ENCODE measurements at places on chromosomes 6 and 20.

- H3K36me3 ChIP-seq = no peaks in the 10 kb centered on the region
- no peak overlapping the region for H3K4me3 ChIP-seq
- no peaks in the 10 kb centered on the region for H3K27me3 ChIP-seq
- H3K27ac ChIP-seq = no peak overlapping the region
Observed at GRCh38 chr6:37952027-37952426, 132.5 kb downstream of the ZFAND3 start.

DNA sequence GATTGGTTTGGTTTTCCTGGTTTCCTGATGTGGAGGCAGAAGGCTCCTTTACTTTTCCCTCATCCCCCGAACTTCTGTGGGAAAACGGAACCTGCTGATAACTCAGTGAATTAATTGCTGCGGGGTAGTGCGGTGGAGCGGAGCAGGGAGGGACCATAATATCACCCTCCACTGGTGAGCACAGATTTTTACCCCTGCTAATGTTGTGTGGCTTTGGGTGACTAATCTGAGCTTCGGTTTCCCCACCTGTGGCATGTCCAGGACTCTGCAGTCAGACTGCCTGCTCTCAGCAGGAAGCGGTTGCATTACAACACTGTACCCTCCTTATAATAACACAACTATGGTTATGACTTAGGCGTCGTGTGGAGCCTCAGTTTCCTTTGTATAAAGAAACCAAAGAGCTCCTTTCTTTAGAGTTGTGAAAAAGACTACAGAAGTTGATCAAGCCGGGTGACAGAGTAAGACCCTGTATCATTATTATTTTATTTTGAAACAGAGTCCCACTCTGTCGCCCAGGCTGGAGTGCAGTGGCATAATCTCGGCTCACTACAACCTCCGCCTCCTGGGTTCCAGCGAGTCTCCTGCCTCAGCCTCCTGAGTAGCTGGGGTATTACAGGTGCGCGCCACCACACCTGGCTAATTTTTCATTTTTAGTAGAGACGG lies 2.2 kb upstream of the ID1 start:
- H3K27ac ChIP-seq = peak overlapping the region; percentile 67
- H3K4me1 ChIP-seq = peaks cover 32% of the 10 kb centered on the region
- peak overlapping the region; percentile 68 for H3K4me3 ChIP-seq
- H3K27me3 ChIP-seq = peaks cover 31% of the 10 kb centered on the region

DNA sequence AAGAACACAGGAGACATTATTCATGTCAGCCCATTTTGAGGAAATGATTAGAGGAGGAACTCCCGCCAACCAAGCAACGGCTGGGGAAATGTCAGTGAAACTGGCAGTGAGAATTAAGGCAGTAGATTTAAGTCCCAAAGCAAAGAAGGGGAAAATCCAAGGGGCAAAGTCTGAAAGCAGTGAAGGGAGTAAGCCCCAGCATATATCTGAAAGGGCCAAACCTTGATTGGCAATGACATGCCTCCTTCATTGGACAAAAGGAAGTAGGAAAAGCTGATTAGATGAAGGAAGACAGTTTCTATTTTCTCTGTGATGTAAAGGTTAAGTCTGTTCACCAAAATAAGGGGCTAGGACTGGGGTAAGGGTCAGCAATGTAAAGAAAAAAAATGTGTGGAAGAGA lies 190.3 kb downstream of the RNF144B start:
- H3K4me3 ChIP-seq = no peak overlapping the region
- no peak for DNase-seq
- H3K36me3 ChIP-seq = no peaks in the 10 kb centered on the region
- H3K4me1 ChIP-seq = no peaks in the 10 kb centered on the region

DNA sequence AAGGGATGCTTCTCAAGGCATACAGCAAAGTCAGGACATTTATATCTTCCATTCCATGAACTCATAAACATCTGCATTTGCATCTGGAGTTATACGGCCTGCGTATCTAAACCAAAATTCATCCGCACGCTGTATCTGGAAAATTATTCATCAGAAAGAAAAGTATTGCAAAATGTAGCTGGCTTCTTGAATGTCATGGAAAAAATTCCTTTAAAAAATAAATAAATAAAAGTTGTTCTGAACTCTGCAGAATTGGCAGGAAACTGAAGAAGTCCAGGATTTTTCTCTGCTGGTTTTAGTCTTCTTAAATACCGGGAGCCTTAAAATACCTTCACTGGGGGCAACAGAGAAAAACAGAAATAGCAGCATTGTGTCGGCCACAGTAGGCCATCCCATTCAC lies 23.7 kb upstream of the FOXF2 start:
- no peak overlapping the region for H3K4me3 ChIP-seq
- H3K27ac ChIP-seq = no peak overlapping the region
- no peak for DNase-seq
- H3K36me3 ChIP-seq = peaks cover 15% of the 10 kb centered on the region
- H3K4me1 ChIP-seq = no peaks in the 10 kb centered on the region
- H3K27me3 ChIP-seq = peaks cover 4% of the 10 kb centered on the region

DNA sequence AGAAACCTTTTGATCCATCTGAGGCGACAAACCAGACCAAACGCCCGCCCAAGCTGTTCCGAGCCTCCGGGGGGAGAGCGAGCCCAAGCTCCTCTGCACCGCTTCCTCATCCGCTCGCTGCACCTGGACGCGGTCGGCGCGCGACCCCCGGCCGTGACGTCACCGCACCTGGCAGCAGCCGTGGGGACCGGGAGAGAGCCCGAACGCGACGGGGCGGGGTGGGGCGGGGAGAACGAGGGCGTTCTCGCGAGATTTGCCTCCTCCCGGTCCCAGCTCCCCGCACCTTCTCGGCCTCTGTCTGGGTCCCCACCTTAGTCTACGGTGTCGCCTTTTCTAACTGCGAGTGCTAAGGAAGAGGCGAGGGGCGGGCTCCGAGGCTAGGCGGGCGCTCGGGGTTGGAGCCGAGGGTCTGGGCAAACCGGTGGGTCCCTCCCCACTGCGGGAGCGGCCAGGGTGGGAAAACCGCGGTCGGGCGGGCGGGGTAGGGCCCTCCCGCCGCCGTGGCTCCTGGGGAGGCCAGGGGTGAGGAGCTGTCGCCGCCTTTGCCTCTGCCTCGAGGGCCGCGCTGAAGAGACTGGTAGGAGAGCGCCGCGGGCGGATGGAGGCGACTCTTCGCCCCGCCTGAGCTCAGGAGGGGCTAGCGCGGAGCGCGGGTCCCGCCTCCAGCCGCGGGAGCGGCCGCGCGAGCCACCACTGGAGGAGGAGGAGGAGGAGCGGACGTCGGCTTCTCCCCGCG lies at the start of gene CD2AP:
TSS of gene CD2AP (plus strand) at position 293 of the 736 bp plus-strand sequence. CDS start 456 bp downstream, outside the sequence.
- peak within 1 kb of the TSS; percentile 97 for H3K4me3 ChIP-seq
- H3K4me1 ChIP-seq = peaks cover 9% of the 10 kb centered on the region
- peak within 1 kb of the TSS; percentile 86 for H3K27ac ChIP-seq
- no peaks in the 10 kb centered on the region for H3K36me3 ChIP-seq

- no peak overlapping the region for H3K27ac ChIP-seq
- H3K36me3 ChIP-seq = no peaks in the 10 kb centered on the region
- no peaks in the 10 kb centered on the region for H3K27me3 ChIP-seq
- no peaks in the 10 kb centered on the region for H3K4me1 ChIP-seq
- H3K4me3 ChIP-seq = no peak overlapping the region
- DNase-seq = no peak
Observed at GRCh38 chr20:13085275-13085674, 76.5 kb downstream of the SPTLC3 start.

GRCh38 chr6:100479179-100480035 lies 14.7 kb upstream of the SIM1 start:
- H3K36me3 ChIP-seq = no peaks in the 10 kb centered on the region
- peaks cover 10% of the 10 kb centered on the region for H3K4me1 ChIP-seq
- no peak for DNase-seq
- peak overlapping the region; percentile 48 for H3K27ac ChIP-seq

GRCh38 chr20:48697845-48698491 lies 129.8 kb downstream of the PREX1 start:
- no peak for DNase-seq
- H3K36me3 ChIP-seq = peaks cover 18% of the 10 kb centered on the region
- H3K4me1 ChIP-seq = peaks cover 13% of the 10 kb centered on the region
- no peak overlapping the region for H3K4me3 ChIP-seq
- peak overlapping the region; percentile 34 for H3K27ac ChIP-seq

- no peak for DNase-seq
- no peak overlapping the region for H3K4me3 ChIP-seq
- H3K4me1 ChIP-seq = no peaks in the 10 kb centered on the region
- no peaks in the 10 kb centered on the region for H3K36me3 ChIP-seq
- no peaks in the 10 kb centered on the region for H3K27me3 ChIP-seq
- H3K27ac ChIP-seq = no peak overlapping the region
Observed at GRCh38 chr6:86251106-86251505, 608.4 kb upstream of the SYNCRIP start.

DNA sequence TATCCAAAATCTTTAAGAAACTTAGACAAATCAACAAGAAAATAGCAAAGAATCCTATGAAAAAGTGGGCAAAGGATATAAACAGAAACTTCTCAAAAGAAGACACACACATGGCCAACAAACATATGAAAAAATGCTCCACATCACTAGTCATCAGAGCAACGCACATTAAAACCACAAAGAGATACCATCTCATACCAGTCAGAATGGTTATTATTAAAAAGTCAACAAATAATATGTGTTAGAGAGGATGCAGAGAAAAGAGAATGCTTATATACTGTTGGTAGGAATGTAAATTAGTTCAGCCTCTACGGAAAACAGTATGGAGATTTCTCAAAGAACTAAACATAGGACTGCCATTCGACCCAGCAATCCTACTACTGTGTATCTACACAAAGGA lies 212.0 kb upstream of the DTNBP1 start:
- H3K36me3 ChIP-seq = no peaks in the 10 kb centered on the region
- H3K4me1 ChIP-seq = peaks cover 22% of the 10 kb centered on the region
- no peak overlapping the region for H3K27ac ChIP-seq
- DNase-seq = no peak
- H3K4me3 ChIP-seq = no peak overlapping the region

DNA sequence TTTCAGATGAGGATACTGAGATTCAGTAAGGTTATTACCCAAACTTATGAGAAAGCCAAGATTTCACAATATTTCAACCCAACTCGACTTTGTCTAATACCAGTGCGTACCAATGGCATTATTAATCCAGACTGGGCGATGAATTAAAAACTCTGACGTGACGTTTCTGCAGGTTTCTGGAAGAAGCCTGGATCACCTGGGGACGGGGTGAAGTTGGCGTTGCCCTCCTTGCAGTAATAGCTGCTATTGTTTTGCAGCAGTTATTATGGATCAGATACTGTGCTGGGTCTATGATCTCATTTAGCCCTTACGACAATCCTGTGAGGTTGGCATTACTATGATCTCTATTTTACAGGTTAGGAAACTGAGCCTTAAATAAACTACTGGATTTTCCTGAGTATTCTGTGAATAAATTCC lies 569 bp upstream of the CDC5L start:
- DNase-seq = no peak
- peaks cover 12% of the 10 kb centered on the region for H3K4me1 ChIP-seq
- H3K27ac ChIP-seq = peak overlapping the region; percentile 96
- no peaks in the 10 kb centered on the region for H3K36me3 ChIP-seq
- H3K4me3 ChIP-seq = peak overlapping the region; percentile 97

DNA sequence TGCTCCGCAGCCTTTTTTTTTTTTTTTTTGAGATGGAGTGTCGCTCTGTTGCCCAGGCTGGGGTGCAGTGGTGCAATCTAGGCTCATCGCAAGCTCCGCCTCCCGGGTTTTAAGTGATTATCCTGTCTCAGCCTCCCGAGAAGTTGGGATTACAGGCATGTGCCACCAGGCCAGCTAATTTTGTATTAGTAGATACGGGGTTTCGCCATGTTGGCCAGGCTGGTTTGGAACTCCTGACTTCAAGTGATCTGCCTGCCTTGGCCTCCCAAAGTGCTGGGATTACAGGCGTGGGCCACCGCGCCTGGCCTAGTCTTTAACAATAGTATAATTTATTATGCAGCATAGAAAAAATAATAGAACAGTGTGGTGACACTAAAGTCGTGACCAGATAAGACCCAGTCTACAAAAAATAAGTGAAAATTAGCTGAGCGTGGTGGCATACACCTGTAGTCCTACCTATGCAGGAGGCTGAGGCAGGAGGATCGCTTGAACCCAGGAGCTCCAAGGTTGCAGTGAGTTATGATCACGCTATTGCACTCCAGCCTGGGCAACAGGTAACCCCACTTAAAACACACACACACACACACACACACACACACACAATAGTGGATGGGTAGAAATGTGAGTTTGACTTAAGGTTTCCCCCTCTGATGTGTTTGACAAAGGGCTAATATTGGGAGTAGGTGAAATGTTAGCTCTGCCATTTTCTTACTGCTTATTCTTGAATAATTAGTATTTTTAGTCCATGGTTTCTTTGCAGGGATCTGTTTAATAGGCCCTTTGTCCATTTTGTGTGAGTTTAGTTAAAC lies 6.5 kb downstream of the PIM1 start:
- no peaks in the 10 kb centered on the region for H3K4me1 ChIP-seq
- H3K27ac ChIP-seq = no peak overlapping the region
- no peak overlapping the region for H3K4me3 ChIP-seq
- H3K27me3 ChIP-seq = peaks cover 2% of the 10 kb centered on the region
- H3K36me3 ChIP-seq = no peaks in the 10 kb centered on the region

DNA sequence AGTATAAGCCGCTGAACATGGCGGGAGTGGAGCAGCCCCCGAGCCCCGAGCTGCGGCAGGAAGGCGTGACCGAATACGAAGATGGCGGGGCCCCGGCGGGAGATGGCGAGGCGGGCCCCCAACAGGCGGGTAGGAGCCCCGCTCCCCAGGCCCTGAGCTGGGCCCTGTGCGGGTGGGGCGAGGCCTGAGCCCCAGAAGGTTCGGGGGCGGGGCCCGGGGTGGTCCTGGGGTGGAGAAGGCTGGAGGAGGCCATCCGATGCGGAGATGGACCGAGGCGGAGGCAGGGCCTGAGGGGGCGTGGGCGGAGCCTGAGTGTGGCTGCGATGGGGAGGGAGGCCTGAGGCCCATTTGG lies 7.1 kb downstream of the L3MBTL1 start:
- peaks cover 4% of the 10 kb centered on the region for H3K27me3 ChIP-seq
- H3K4me1 ChIP-seq = peaks cover 1% of the 10 kb centered on the region
- H3K36me3 ChIP-seq = no peaks in the 10 kb centered on the region
- peak overlapping the region; percentile 48 for H3K27ac ChIP-seq

DNA sequence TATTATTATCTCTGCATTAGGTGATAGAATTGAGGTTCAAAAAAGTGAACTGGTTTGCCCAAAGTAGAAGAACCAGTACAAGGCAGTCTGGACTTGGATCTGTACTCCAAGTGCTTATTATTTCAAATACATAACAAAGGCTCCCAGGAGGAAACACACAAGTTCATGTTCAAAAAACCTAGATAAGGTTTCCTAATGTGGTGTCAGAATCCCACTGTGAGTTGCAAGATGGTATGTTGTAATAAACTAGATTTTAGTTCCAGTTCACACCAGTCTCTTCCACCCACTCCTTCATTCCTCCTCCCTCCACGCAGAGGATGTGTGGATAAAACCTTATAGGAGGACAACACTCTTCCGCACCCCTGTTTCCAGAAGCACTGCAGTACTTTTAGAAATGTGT lies 42.8 kb downstream of the KIAA0319 start:
- H3K36me3 ChIP-seq = no peaks in the 10 kb centered on the region
- no peaks in the 10 kb centered on the region for H3K27me3 ChIP-seq
- no peak for DNase-seq
- H3K27ac ChIP-seq = peak overlapping the region; percentile 24
- H3K4me1 ChIP-seq = peaks cover 2% of the 10 kb centered on the region
- no peak overlapping the region for H3K4me3 ChIP-seq

Measured in glutamatergic neuron (in vitro differentiated cells).